Osteocyte (in vitro differentiated cells): ENCODE measurements at places on chromosomes 4 and X.
A peak's percentile ranks its signal among the peaks of the same experiment; 100 is the strongest.

DNA sequence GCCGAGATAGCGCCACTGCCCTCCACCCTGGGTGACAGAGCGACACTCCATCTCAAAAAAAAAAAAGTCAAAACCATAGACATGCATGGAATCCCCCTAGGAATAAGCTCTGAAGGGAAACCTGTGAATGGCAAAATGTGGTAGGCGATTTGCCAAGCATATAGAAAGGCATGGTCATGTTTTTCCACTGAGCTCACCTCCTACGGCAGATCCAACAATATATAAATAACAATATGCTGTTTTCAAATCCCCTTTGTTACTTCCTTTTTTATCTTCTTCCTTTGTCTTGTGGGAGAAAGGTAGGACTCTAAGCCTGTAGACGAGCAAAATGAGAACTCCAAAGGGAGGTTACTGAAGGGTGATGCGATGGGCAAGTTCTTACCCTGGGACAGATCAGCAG lies 219.0 kb downstream of the PALLD start:
- H3K27ac ChIP-seq = peak overlapping the region; percentile 73
- H3K36me3 ChIP-seq = peaks cover 59% of the 10 kb centered on the region
- no peak for DNase-seq
- H3K27me3 ChIP-seq = no peaks in the 10 kb centered on the region
- H3K4me1 ChIP-seq = peaks cover 42% of the 10 kb centered on the region
- no peak overlapping the region for H3K4me3 ChIP-seq

DNA sequence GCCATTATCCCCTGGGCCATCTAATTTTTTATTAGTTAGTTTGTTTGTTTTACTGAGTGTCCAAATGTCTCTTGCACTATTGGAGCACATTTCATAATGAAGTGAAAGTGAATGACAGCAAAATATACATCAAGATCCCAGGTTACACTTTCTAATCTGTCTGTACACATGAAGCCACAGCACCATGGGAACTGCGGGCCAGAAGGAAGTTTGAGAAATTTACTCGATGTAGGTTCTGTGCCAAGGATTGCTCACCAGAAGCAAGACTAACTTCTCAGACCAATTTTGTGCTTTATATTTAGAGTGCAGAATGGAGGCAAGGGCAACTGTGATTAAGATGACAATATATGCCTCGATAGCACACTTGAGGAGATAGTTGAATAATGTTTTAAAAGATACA lies 258.0 kb downstream of the COL25A1 start:
- no peaks in the 10 kb centered on the region for H3K27me3 ChIP-seq
- H3K4me3 ChIP-seq = no peak overlapping the region
- H3K36me3 ChIP-seq = no peaks in the 10 kb centered on the region

- H3K36me3 ChIP-seq = no peaks in the 10 kb centered on the region
These were observed 239.6 kb downstream of the SPOCK3 start for GRCh38 chr4:166994686-166995085.

DNA sequence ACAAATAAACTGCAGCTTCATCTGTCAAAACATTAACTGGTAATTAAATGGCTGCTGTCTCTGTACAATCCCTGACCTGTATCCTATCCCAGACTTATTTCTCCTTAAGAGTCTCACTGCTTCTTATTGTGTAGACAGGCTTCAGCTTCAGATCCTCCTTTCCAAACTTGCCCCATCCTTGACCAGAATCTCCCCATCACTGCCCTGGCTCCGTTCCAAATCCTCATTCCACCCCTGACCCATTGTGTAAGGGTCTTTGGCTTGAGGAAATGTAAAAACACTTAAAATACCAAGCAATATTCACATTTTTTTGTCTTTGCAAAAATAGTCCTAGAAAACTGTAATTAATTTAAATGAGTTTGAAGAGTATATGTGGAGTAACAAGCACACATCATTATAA lies 152.6 kb upstream of the VEGFC start:
- DNase-seq = no peak
- H3K27ac ChIP-seq = peak overlapping the region; percentile 72
- peak overlapping the region; percentile 1 for H3K4me3 ChIP-seq
- H3K36me3 ChIP-seq = no peaks in the 10 kb centered on the region
- no peaks in the 10 kb centered on the region for H3K27me3 ChIP-seq

DNA sequence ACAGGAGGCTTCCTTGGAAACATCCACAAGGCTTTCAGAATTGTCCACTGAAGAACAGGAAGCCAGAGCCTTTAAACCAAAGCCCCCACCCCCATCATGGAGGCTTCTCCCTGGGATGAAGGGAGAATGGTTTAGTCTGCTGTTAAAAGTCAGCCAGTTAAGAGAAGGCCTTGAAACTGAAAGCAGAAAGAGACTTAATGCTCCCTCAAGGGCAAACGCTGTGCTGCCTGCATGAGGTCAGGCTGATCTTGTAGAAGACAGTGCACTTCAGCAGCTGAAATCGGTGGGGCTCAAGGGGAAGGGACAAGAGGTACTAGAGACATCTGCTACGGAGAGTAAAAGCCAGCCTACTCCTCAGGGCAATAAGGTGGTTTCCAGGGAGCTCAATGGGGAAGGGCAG lies 69.0 kb downstream of the HPRT1 start:
- DNase-seq = no peak
- no peaks in the 10 kb centered on the region for H3K36me3 ChIP-seq
- H3K27ac ChIP-seq = peak overlapping the region; percentile 44
- peaks cover 15% of the 10 kb centered on the region for H3K4me1 ChIP-seq

DNA sequence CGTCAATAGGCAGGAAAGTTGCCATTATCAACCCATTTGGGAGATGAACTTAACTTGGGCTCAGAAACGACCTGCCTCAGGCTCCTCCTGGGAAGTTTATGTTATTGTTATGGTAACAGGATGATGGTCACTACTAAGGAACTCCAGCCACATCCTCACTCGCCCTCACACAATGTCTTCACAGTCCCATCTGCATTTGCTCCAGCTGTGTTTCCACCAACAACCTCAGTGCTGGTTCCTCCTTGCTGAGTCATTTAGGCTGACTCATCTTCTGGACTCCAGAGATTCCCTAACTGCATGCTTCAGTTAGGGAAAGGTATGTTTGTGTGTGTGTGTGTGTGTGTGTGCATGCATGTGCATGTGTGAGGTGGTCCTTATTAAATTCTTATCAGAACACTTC lies 293.4 kb upstream of the BOD1L1 start:
- H3K4me1 ChIP-seq = peaks cover 84% of the 10 kb centered on the region
- H3K27me3 ChIP-seq = no peaks in the 10 kb centered on the region
- DNase-seq = peak; percentile 89
- peak overlapping the region; percentile 4 for H3K4me3 ChIP-seq
- H3K36me3 ChIP-seq = no peaks in the 10 kb centered on the region
- H3K27ac ChIP-seq = peak overlapping the region; percentile 99

- no peak overlapping the region for H3K27ac ChIP-seq
- no peaks in the 10 kb centered on the region for H3K4me1 ChIP-seq
- peak overlapping the region; percentile 50 for H3K4me3 ChIP-seq
- DNase-seq = no peak
- no peaks in the 10 kb centered on the region for H3K36me3 ChIP-seq
- peaks cover 6% of the 10 kb centered on the region for H3K27me3 ChIP-seq
These were observed 31.9 kb downstream of the F8A1 start for GRCh38 chrX:154918060-154918483.

- DNase-seq = no peak
- no peak overlapping the region for H3K4me3 ChIP-seq
- no peaks in the 10 kb centered on the region for H3K27me3 ChIP-seq
- H3K36me3 ChIP-seq = no peaks in the 10 kb centered on the region
These were observed 211.4 kb downstream of the GASK1B start for GRCh38 chr4:157961229-157961990.

GRCh38 chr4:1209821-1210220 lies 37.4 kb upstream of the SPON2 start:
- DNase-seq = no peak
- H3K36me3 ChIP-seq = peaks cover 8% of the 10 kb centered on the region
- H3K27me3 ChIP-seq = no peaks in the 10 kb centered on the region
- H3K4me1 ChIP-seq = peaks cover 56% of the 10 kb centered on the region

GRCh38 chrX:141176586-141177451 lies at the start of gene LDOC1:
LDOC1 (minus strand) TSS chrX:141177129; CDS start chrX:141177021, 108 bp downstream.
- H3K4me1 ChIP-seq = peaks cover 6% of the 10 kb centered on the region
- H3K27me3 ChIP-seq = no peaks in the 10 kb centered on the region
- DNase-seq = peak; percentile 91
- H3K36me3 ChIP-seq = no peaks in the 10 kb centered on the region

DNA sequence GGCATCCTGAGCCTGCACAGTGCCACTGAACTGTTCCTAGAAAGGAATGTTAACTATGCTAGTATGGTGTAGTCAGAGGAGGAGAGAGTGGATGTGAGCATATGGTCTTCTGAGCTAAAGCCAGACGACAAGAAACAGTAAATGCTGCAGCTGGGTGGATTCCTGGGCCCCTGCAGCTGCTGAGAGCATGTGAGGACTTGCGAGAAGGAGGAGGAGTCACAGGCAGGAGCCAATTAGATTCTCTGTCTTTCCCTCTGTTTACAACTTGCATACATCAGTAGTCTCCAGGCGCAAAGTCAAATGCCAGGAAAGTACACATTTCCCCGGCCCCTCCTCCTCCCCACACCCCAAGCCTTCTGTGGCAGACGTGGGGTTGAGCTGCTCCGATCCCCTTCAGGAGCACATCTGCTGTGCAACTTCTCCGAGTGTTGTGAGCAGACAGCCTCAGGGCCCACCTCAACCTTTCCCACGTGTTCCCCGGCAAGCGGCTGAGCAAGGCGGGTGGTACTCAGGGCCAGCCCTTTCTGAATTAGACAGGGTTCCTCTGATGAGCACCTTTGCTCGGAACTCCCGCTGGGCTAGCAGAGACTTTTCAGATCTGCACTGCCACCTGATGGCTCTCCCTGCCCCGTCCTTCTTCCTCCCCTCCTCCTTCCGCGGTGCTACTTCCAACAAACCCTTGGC lies 108.7 kb upstream of the ATP6AP2 start:
- no peaks in the 10 kb centered on the region for H3K27me3 ChIP-seq
- peaks cover 53% of the 10 kb centered on the region for H3K4me1 ChIP-seq
- peak overlapping the region; percentile 35 for H3K4me3 ChIP-seq
- peak overlapping the region; percentile 72 for H3K27ac ChIP-seq

DNA sequence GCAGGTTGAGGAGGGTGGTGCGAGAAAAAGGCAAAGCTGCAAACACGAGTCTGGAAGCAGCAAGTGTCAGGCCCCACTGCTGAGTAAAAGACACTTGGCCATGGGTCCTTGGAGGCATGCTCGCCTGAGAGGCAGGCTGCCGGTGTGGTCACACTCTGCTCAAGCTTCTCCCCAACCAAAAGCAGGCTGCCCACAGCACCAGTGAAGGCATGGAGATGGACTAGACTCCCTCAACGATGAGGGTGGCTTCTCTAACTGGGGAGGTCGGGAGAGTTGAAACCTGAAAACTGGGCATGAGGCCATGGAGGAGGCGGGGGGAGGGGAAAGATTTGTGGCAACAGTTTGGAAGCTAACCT lies 86.5 kb downstream of the ATG4A start:
- no peak overlapping the region for H3K4me3 ChIP-seq
- no peak overlapping the region for H3K27ac ChIP-seq
- peaks cover 6% of the 10 kb centered on the region for H3K4me1 ChIP-seq
- H3K36me3 ChIP-seq = peaks cover 8% of the 10 kb centered on the region
- no peaks in the 10 kb centered on the region for H3K27me3 ChIP-seq

GRCh38 chrX:119816300-119816699 lies 24.9 kb upstream of the RPL39 start:
- no peaks in the 10 kb centered on the region for H3K36me3 ChIP-seq
- H3K27me3 ChIP-seq = no peaks in the 10 kb centered on the region
- no peak overlapping the region for H3K4me3 ChIP-seq
- no peak for DNase-seq

DNA sequence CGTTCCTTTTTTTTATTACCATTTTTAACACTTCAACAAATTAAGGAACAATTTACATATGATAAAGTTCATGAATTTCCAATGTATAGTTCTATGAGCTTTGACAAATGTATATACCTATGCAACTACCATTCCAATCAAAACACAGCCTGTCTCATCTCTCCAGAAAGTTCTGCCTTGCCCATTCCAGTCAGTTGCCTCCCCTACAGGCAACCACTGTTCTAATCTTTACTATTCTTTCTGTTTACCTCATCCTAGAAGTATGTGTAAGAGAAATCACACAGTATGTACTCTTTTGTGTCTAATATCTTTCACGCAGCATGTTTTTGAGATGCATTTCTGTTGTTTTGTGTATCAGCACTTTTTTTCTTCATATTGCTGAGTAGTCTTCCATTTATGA lies 224.9 kb downstream of the KIT start:
- no peak overlapping the region for H3K27ac ChIP-seq
- H3K4me1 ChIP-seq = peaks cover 2% of the 10 kb centered on the region
- H3K27me3 ChIP-seq = no peaks in the 10 kb centered on the region
- no peak for DNase-seq

- no peaks in the 10 kb centered on the region for H3K4me1 ChIP-seq
- H3K27me3 ChIP-seq = no peaks in the 10 kb centered on the region
- no peak overlapping the region for H3K4me3 ChIP-seq
These were observed 774.8 kb upstream of the TENM3 start for GRCh38 chr4:181468451-181468850.

DNA sequence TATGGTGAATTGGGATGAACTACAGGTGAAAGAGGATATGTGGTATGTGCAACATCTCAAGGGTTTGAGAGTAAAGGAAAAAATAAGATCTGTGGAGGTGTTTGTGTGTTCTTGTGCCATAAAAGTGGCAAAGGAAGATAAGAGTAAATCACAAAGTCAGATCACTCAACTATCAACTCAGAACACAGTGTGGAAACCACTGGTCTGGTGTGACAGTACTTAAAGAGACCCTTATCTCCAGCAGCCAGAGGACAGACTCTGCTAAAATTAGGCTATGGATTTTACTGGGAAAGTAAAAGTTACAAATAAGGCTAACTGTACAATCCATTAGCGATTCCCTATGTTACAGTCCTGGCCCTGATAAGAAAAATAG lies 54.0 kb upstream of the PRDM8 start:
- H3K4me3 ChIP-seq = no peak overlapping the region
- no peak overlapping the region for H3K27ac ChIP-seq
- no peak for DNase-seq
- no peaks in the 10 kb centered on the region for H3K36me3 ChIP-seq
- peaks cover 2% of the 10 kb centered on the region for H3K4me1 ChIP-seq

GRCh38 chrX:39504850-39505259 lies 592.9 kb downstream of the BCOR start:
- H3K36me3 ChIP-seq = no peaks in the 10 kb centered on the region
- H3K27ac ChIP-seq = no peak overlapping the region
- no peaks in the 10 kb centered on the region for H3K4me1 ChIP-seq
- no peak for DNase-seq
- peaks cover 2% of the 10 kb centered on the region for H3K27me3 ChIP-seq

GRCh38 chrX:119468551-119469312 lies 488 bp downstream of the SLC25A5 start:
- H3K27ac ChIP-seq = peak overlapping the region; percentile 84
- no peaks in the 10 kb centered on the region for H3K36me3 ChIP-seq
- peak overlapping the region; percentile 81 for H3K4me3 ChIP-seq
- H3K27me3 ChIP-seq = no peaks in the 10 kb centered on the region
- peaks cover 8% of the 10 kb centered on the region for H3K4me1 ChIP-seq

DNA sequence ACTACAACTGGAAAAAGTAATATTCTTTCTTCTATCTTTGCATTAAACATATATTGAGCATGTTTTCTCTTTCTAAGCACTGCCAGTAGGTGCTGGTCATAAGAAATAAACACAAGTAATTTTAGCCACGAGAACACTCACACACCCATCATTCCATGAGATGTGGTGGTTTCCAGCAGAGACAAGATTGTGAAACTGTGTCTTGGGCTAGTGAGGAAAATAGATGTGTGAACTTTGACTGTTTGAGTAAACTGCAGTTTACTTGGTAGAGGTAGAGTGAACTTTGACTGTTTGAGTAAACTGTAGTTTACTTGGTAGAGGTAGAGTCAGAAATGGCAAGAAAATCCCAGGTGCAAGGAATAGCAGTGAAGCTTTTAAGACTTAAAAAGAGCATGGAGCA lies 300.9 kb upstream of the HS3ST1 start:
- H3K27ac ChIP-seq = no peak overlapping the region
- no peaks in the 10 kb centered on the region for H3K36me3 ChIP-seq
- peaks cover 12% of the 10 kb centered on the region for H3K4me1 ChIP-seq
- peaks cover 7% of the 10 kb centered on the region for H3K27me3 ChIP-seq
- DNase-seq = no peak
